Epithelial cell of proximal tubule (primary cell): ENCODE measurements at places on chromosomes 6 and 20. TPM values are rescaled to one million over a fixed set of nuclear protein-coding genes. Genes with fewer than 3 reads are reported as not detected.

DNA sequence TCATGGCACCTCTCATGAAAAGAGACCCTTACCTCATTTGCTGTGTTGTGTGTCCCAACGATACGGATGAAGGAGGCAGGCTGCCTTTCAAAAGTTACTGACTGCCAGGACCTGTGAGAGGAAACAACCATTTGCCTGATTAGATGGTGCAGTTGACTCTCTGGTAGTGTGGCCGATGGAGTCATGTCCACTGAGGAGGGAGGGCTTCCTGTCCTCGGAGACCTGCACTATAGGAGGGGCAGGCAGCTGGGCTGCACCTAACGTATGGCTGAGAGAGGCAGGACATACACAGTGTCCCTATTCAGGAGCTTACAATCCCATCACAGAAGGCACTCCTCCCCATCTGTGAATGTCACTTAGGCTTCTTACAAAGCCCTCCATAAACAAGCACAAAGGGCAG is 373.0 kb downstream of the ZFAND3 start:
- DNase-seq: no peak

DNA sequence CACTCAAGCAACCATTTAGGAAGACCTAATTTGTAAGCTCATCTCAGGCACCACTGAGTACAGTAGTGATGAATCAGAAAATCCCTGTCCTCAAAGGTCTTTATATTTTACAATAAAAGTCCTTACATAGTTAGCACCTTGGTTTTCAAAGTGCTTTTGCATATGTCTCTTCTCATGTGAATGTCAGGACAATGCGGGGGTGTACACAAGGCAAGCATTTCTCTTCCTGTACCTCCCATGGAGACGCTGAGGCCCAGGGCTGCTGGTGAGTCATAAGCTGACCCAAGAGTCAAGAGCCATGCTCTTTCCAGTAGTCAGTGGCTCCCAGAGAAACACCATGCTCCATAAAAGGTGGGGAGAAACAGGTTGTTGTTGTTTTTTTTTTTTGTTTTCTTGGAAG is 174.0 kb downstream of the GJA10 start:
- peak; percentile 23 for DNase-seq

- DNase-seq: no peak
These were observed 19.2 kb downstream of the HMGN3 start for GRCh38 chr6:79215213-79215824.

- DNase-seq: no peak
These were observed 78.1 kb downstream of the PPP1R3G start for GRCh38 chr6:5163247-5163646.

DNA sequence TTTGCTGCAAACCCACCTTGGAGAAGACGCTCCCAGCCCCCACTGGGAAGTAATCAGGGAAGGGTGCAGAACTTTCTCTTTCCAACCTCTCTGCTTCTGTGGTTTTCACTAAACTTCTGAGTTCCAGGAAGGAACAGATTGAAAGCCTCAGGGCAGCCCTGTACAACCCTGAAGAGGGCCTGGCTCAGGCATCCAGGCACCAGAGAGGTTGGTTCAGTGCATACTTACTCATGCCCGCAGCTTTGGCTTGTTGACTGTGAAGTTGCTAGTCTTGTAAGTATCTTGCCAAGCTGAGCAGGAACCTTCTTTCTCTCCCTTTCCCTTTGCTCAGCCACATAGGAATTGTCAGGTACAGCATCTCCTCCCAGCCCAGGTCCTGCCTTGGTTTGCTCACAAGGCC is 272.2 kb upstream of the FOXQ1 start:
- DNase-seq: no peak

- DNase-seq: no peak
These were observed 29.4 kb downstream of the RIPOR2 start for GRCh38 chr6:24906314-24906713.

GRCh38 chr20:10022625-10023024 is 12.2 kb upstream of the ANKEF1 start:
- no peak for DNase-seq

GRCh38 chr6:107045826-107046675 is 18.1 kb downstream of the MTRES1 start:
- DNase-seq: no peak

DNA sequence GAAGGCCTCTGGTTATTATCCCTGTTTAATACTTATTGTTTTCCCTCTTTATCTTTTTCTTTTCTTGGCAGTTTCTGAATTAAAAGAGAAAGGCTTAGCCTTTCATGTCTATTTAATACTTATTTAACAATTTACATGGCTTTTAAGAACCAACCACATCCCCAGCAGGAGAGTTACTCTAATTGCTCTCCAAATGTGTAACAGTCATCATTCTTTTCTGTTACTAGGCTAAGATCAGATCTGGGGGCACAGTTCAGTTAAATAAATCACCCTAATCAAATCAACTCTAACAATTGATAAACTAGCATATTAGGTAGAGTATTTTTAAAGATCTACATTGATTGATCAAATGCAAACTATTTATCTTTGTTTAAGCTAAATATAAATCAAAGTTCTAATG is 54.1 kb upstream of the NT5E start:
- DNase-seq: no peak

DNA sequence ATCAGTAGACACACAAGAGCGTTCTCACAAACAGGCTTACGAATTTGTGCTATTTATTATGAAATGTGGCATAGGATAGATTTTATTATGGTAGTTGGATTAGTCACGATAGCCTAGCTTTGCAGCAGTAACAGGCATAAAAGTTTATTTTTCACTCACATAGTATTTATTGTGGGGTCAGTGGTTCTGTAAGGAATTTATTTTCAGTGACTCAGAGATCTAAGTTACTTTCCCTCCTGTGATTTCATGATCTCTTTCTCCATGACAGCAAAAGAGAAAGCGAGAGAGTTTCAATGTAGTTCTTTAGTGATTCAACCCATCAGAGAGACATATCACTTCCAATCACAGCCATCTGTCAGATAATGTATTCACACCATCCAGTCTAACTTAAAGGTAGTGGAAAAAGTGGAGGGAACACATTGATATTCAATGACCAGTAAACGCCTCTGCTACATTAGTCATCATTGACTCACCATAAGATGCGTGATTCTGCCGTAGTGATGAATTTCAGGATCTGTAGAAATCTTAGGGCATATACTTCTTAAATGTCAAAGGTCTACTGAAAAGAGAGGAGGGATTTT is 605.5 kb downstream of the HDGFL1 start:
- peak; percentile 65 for DNase-seq

- no peak for DNase-seq
These were observed 25.3 kb downstream of the DUSP22 start for GRCh38 chr6:317448-318144.

- no peak for DNase-seq
These were observed at the start of gene ALDH5A1 for GRCh38 chr6:24494821-24495795. TSS of gene ALDH5A1 (plus strand) at chr6:24494969. CDS start at chr6:24494997, 28 bp downstream.

GRCh38 chr6:40054186-40054585 is 119.9 kb upstream of the MOCS1 start:
- no peak for DNase-seq

GRCh38 chr20:8244637-8245036 is 112.6 kb downstream of the PLCB1 start:
- no peak for DNase-seq

DNA sequence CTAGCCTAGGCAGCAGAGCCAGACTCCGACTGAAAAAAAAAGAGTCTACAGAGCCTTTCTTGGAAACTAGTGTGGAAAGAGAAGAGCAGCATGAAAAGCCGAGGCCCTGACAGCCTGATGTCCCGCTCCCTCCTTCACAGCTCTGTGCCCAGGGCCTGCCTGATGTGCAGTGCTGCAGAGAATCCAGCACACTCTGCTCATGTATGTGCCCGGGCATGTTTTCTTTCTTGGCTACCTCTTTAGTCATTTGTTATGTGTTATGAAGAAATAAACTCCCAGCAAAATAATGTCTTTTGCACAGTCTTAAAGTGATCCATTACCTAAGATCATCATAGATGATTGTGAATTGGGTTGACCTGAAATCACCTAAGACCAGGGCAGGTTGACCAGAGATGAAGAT is 78.1 kb upstream of the EZR start:
- no peak for DNase-seq

- no peak for DNase-seq
These were observed 510.5 kb upstream of the MAP3K7 start for GRCh38 chr6:91097364-91097763.

GRCh38 chr6:14312587-14312986 is 195.0 kb downstream of the CD83 start:
- DNase-seq: no peak

DNA sequence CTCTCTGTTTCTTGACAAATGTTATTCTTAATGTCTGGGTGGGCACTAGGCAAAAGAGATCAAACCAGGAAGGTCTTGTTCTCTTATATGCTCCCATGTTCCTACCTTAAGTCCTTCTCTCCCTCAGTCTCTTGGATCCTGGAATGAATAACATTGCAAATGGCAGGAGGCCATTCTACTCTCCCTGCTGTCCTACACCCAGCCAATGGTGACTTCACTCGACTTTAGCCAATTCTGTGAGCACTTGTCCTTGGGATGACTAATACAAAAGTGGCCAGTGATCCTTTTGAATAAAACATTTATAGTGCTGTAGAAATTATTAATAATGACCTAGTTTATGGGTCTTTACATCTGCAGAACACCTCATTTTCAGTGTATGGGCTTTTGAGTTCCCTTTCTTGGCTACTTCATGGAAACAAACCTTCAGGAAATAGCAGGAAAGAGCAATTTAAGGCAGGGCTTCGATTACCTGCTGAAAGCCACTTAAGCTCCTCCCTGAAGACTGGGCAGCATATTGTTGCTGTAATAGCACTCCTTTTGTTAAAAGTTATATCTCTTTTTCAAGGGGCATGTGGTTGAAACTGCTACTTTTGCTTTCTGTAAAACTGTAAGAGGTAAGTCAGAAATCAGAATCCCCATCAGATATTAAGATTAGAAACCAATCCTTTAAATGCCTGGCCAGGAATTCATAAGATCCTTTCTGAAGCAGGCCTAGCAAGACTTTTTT is 10.5 kb downstream of the OTOR start:
- no peak for DNase-seq

DNA sequence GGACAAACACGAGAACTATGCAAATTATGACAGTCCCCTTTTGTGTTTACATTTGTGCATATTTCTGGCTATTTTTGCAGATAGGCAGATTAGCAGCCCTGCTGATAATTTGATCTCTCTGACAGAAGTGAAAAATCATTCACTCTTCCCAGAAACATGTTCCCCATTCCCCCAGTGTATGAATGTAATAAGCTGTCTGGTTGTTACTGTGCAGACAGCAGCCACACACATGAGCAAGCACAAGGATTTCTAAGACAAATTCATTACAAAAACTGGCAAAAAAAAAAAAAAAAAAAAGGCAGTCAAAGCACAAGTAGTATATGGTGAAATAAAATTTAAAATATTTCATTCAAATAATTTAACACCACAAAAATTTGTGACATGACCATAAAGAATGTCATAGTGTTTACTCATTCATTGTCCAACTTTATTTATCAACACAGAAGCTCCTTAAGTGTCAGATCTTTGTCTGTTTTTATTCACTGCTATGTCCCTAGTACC is 95.5 kb upstream of the VGLL2 start:
- no peak for DNase-seq

- no peak for DNase-seq
These were observed 58.3 kb downstream of the SERAC1 start for GRCh38 chr6:158109748-158110147.

- no peak for DNase-seq
These were observed 11.5 kb upstream of the DACT2 start for GRCh38 chr6:168331058-168331457.

DNA sequence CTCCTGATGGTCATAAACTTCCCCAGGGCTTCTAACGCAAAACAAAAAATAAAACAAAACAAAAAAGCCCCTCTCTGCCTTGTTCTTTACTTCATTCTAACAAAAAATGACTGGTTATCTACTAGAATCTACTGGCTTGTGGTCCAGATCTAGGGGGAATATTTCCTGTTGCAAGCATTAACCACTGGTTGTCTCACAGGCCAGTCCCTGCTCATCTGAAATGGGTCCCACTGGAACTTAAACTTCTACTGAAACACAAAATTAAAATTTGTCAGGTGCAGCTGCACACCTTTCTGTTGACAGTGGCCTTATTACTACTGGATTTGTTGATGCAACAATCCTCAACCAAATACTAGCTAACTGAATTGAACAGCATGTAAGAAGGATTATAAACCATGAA is 5.5 kb downstream of the SIRPG start:
- no peak for DNase-seq

- no peak for DNase-seq
These were observed 102.4 kb upstream of the PRDM1 start for GRCh38 chr6:105983763-105984162.

DNA sequence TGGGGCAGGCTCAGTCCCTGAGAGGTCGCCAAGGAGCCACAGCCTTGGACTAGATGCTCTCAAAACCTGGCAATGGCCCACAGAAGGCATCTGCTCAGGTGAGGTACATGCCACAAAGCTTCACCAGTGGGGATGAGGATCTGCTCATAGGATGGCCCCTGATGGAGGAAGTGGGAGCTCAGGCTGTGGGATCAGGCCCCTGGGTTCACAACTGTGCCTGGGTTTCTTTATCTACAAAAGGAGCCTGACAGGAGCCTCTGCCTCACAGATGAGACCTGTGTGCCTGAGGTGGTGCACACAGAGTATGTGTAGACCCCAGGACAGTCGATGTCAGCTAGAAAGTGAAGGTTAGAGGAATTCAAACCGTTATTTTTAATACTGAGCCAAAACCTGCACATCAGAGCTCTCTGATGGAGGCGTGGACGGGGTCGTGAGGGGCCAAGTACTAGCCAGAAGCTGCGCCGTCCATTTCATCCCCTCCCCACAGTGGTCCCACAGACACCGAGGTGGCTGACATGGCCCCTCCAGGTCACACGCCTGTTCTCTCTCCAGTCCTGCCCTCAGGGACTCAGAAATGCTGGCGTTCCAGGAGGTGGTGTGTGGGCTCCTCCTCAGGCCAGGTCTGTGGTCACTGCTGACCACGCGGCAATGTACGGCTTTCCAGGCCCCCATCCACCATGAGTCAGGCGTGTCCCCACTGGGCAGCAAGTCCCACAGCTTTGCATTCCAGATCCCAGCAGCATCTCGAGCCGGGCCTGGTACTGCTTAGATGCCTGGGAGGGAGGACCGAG is 33.3 kb downstream of the NTSR1 start:
- DNase-seq: no peak

Gene HLA-DRB5
- not detected in 2 replicates for total RNA-seq

Gene CYP39A1
- 1.3 and 1.7 TPM in 2 replicates for total RNA-seq

Gene LTB
- total RNA-seq: 12.0 and 50.8 TPM in 2 replicates

Gene DDX43
- 1.8 and 2.2 TPM in 2 replicates for total RNA-seq

Gene RSPO4
- 0.07 and 1.2 TPM in 2 replicates for total RNA-seq

Gene LY6G5C
- 0.94 and 1.1 TPM in 2 replicates for total RNA-seq

Gene HLA-DMB
- total RNA-seq: 3.5 and 4.2 TPM in 2 replicates

Gene SGK2
- 5.9 and 9.8 TPM in 2 replicates for total RNA-seq
